Panc1 (cell line): ENCODE measurements at places on chromosomes 4 and X. TPM values are rescaled to one million over a fixed set of nuclear protein-coding genes. Genes with fewer than 3 reads are reported as not detected.
A peak's percentile ranks its signal among the peaks of the same experiment; 100 is the strongest.

- DNase-seq = no peak
Measured at GRCh38 chrX:135520022-135520552, 373 bp upstream of the INTS6L start.

DNA sequence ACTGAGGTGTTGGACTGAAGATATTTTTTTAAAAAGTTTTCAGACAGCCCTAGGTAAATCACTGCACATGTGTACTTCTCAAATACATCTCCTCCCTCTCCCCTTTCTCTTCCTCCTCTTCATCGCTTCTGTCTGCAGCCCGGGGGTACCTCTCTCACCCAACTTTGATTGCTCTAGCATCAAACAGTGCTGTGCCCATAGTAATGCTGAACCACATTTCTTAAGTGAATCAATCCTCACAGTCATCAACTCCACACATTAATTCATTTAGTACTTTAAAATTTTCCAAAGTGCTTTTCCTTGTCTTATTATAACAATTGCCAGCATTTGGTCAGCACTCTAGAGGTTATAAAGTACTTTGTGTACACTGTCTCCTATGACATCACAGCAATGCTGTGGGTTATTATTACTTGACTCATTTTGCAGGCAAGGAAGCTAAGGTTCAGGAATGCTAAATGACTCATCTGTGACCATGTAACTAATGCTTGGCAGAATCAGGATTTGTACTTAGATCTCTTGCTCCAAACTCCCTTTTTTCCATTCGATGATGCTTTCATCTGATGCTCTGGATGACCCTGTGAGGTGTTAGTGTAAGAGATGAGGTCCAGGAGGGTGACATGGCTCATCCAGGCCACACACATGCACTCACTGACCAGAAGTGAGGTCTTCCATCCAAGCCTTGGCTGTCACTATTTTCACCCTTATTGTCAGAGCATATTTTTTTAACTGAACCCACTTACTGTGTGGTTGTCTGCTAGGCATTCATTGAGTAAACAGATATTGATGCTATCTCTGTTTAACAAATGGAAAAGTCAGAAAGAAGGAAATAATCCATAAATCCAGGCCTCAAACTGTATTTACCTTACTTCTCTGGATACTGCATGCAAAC lies 58.8 kb downstream of the RHOH start:
- peak; percentile 79 for DNase-seq

GRCh38 chrX:37926700-37927099 lies 79.3 kb upstream of the DYNLT3 start:
- no peak for DNase-seq

DNA sequence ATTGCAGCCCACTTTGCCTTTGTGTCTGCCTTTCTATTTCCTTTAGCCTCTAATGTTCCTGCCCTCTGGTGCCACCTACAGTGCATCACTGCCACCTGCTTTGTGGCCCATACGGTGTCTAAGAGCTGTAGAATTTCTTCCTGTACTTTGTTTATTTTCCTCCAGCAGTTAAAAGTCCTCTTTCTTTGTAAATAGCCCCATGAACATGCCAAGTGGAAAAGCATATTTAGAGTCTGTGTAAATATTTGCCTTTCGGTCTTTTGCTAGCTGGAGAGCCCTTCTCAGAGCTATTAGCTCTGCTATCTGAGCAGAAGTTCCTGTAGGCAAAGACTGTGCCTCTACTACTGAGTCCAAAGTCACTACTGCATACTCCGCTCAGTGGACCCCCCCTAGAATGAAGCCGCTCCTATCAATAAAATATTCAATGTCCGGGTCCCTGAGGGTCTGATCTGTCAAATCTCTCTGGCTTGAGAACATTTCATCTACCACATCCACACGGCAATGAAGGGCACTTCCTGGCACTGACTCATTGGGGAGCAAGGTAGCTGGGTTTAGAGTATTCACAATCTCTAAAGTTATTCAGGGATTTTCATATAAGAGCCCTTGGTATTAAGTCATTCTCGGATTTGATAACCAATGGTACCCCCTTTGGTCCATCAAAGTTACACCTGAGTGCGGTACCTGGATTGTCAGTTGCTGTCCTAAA lies 36.3 kb downstream of the SULT1E1 start:
- no peak for DNase-seq

The MAGEA1 gene
- total RNA-seq = not detected

DNA sequence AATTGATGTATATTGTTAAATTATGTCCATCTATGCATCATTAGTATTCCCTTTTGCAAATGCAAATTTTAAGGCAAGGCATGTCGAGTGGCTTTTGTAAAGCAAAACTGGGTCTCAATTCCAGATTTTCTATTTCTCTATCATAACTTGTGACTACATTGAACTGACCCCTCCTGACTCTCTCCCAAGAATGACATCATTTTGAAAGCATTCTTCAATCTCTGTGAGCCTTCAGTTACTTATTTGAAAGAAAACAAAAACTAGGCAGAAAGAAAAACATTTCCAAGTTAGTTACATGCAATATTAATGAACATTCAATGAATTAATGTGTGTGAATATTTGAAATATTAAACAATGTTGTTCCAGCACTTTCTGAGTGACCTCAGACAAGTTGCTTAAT lies 314.3 kb upstream of the CLNK start:
- DNase-seq = no peak

The DCAF16 gene
- 28.6 TPM for total RNA-seq

The CAPN6 gene
- total RNA-seq = 0.08 TPM

DNA sequence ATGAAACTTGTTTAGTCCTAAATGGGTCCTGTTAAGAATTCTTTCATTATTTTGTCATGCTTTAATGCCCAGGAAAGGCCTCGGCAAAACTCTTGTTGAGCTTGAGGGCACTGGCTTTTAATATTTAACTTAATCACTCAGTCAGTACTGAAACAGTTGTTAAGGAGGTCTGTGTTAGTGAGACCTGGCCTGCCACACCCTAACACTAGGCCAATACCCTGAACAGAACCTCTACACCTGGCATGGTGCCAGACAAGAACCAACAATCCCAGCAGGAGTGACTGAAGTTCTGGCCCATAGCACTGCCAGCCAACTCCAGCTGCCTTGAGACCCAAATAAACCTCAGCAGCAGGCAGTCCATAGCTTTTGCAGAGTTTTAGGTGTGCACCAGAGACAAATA lies 85.7 kb upstream of the ITM2A start:
- DNase-seq = no peak

The RAI2 gene
- 0.13 TPM for total RNA-seq

DNA sequence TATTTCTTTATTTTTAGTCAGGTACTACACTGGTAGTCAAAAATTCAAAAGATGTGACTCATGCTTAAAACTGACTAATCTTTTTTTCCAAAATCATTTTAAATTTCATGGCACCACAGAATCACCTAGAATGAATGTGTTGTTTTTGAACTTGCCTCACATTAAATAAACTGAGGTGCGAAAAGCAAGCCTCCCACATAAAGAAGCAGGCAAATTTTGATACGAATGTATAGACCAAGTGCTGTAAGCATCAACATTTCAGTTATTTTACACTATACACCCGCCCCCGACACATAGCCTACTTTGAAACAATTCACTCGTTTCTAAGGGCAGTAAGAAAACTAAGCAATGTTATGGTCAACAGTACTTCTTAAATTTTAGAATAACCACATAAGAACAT lies 94.3 kb downstream of the MRPL1 start:
- DNase-seq = no peak

The AMBN gene
- not detected for total RNA-seq

- no peak for DNase-seq
Measured at GRCh38 chrX:101385795-101386541, at the start of gene BTK. Gene BTK, minus strand, starts transcription at chrX:101386191. Its CDS starts 10,907 bp downstream, at chrX:101375284.

The GLRA3 gene
- total RNA-seq = not detected

GRCh38 chr4:176387571-176387970 lies 67.8 kb downstream of the SPCS3 start:
- DNase-seq = no peak

The NXF2 gene
- not detected for total RNA-seq

DNA sequence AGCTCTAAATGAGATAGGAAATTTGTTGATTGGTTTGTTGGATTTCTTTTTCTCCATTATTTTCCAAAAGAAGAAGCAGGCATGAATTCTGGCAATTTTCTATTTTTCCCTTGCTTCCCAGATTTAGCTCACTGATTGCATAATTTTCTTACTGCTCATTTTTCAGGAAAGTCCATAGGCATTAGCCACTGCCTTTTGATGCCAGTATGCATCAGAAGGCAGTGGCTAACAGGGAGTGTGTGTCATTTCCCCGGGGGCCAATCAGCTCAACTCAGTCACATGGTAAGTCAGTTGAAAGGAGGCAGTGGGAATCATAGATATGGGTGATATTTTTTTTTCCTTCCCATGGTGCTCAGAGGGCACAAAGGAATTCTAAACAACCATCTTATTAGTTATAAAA lies 156.7 kb downstream of the TRIML1 start:
- no peak for DNase-seq

GRCh38 chr4:86825511-86825910 lies 23.7 kb downstream of the SLC10A6 start:
- DNase-seq = no peak
